ENCODE measurements at places on chromosomes 5 and 9.

- no peak for DNase-seq
Measured at GRCh38 chr5:172887692-172888091, 53.6 kb downstream of the ERGIC1 start.

GRCh38 chr5:172245046-172245445, 38.5 kb downstream of the UBTD2 start:
- DNase-seq, result no peak

- no peak for DNase-seq
Measured at GRCh38 chr5:156200938-156201787, 125.8 kb upstream of the SGCD start.

- no peak for DNase-seq
Measured at GRCh38 chr5:74549384-74549783, 91.1 kb downstream of the ENC1 start.

DNA sequence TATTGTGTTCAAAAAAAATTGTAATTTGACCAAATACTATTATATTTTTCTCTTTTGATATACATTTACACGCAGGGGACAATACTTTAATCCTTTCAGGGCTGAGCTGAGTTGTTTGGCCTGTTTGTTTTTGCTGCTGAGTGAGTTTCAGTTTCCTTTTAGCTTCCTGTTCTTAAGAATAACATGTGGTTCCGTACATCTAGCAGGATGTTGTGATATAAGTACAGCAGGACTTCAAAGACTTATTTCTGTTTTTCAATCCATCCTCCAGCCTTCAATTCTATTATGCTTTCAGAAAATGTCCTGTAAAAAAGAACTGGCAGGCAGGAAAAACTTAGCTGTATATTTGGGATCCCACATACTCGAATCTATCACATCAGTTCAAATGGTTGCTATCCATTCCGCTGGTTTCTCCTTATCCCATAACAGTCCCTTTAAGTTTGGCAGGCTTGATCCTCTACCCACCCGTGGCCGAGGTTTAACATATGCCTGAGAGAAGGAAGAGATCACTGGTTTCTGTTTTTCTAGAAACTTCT, 1037.3 kb upstream of the ACO1 start:
- DNase-seq, result no peak

- no peak for DNase-seq
Measured at GRCh38 chr5:153860195-153860886, 178.4 kb downstream of the FAM114A2 start.

- no peak for DNase-seq
Measured at GRCh38 chr5:16326137-16326536, 139.5 kb downstream of the ZNF622 start.

DNA sequence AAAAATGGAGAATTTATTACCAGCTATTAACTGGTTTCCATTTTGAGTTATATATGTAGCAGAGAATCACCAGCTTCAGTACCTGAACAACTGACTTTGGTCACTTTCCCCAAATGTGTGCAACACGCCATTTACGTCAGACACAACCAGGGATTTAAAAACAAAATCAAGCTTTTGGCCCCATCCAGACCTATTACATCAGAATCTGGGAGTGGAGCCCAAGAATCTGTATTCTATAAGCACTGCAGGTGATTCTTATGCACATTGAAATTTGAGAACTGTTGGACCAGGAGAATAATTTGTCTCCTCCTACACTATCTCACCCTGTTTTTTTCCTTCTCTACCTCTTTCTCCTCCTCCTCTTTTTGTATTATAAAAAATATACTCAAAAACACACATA, 295.9 kb downstream of the PRELID2 start:
- no peak for DNase-seq

- no peak for DNase-seq
Measured at GRCh38 chr9:114388764-114389375, 1.1 kb upstream of the AKNA start.

GRCh38 chr5:171588046-171588445, 168.6 kb downstream of the FGF18 start:
- DNase-seq, result no peak

- peak; percentile 85 for DNase-seq
Measured at GRCh38 chr9:128863647-128864046, 18.1 kb downstream of the KYAT1 start.

DNA sequence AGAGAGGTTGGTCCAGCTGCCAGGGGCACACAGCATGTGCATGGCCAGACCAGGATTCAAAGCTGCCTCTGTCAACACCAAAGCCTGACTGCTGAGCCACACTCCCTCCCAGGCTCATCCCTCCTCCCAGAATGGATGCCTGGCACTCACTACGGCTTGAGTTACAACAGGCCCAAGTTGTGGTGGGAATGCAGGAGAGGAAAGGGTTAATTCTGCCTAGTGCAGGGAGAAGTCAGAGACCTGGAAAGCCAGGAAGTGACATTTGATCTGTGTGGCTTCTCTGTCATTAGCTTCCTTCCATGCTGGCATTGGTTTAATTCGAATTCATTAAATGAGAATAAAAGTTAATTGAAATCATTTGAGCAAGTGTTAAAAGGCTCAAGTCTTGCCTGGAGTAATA, 150.0 kb downstream of the NSG2 start:
- no peak for DNase-seq

GRCh38 chr5:172564883-172565282, 76.2 kb upstream of the NEURL1B start:
- DNase-seq, result no peak

- DNase-seq, result no peak
Measured at GRCh38 chr9:122382901-122383850, 12.4 kb downstream of the PTGS1 start.

DNA sequence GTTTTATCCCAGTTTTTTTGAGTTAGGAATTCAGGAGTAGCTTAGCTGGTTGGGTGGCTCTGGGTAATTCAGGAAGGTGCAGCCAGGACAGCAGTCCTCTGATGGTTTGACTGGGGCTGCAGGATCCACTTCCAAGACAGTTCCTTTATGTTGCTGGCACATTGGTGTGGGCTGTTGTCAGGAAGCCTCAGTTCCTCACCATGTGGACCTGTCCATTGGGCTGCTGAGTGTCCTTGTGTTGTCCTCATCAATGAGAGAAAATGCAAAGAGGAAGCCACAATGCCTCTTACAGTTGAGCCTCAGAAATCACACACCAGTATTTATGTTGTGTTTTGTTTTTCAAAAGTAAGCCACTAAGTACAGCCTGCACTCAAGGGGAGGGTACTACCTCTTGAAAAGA, 140.9 kb downstream of the MAST4 start:
- DNase-seq, result no peak

- no peak for DNase-seq
Measured at GRCh38 chr5:132053483-132053882, 7.0 kb upstream of the IL3 start.

GRCh38 chr5:32311404-32312196, 1.1 kb downstream of the MTMR12 start:
- no peak for DNase-seq

DNA sequence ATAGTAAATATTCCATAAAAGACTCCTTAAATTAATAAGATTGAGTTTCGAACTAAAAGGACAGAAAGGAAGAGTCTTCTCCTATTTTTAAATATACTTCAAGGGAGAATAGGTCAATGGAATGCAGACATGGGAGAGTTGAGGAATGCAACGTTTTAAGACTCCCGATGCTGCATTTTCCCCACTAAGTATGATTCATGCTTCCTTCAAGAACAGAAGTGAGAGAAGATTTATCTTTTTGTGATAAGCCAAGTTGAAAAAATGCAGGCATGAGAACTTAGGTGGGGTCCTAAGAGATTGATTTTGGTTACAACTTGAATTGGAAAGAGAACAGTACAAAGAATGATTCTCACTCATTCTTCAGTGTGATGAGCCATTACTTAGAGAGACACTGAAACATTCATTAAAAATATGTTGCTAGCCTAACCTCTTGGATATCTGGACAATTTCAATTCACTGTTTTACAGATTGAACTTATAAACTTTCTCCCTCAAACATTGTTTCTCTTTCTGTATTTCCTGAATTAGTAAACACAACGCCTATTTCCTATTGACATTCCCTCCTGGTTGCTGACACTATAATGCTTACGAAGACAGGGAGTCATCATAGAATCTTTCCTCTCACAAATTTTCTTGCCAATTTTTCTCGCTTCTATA, 1666.1 kb upstream of the WWC1 start:
- DNase-seq, result no peak

- DNase-seq, result no peak
Measured at GRCh38 chr5:75668977-75669689, 48.1 kb downstream of the POC5 start.

GRCh38 chr9:19720377-19720776, 68.5 kb downstream of the SLC24A2 start:
- DNase-seq, result no peak

DNA sequence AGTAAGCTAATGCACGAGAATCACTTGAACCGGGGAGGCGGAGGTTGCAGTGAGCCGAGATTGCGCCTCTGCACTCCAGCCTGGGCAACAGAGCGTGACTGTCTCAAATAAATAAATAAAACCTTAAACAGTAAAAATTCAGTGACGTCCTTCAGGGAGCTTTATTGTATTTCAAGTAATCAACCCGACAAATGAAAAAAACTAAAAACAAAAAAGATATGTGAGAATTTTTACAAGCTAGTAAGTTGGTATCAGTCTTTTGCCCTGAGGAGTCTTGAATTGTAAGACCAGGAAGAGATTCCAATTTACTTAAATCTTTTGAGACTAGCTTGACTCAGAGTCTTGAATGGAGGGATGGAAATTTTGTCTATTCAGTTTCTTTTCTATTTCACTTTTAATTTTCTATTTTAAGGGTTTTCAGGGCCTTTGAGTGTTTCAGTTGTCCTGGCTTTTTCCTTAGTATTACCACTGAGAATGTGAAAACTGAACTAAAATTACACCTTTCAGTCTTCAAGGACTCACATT, 126.0 kb upstream of the DHFR start:
- DNase-seq, result no peak

- DNase-seq, result no peak
Measured at GRCh38 chr5:56358703-56359681, 125.9 kb upstream of the ANKRD55 start.

DNA sequence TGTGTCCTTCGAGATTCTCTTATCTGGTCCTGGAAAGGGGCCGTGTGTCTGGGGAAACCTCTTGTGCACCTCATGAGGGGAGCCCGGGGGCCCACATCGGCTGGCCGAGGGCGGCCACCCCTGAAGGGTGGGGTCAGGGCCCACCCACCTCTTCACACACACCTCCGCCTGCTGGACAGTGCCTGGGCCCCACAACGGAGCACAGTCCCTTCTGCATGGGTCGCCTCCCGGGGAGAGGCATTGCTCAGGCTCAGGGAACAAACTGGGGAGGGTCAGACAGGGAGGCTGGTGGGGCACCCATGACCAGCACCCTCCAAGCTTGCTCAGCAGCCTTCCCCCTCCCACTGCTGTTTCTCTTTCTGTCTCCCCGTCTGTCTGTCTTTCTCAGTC, 1.3 kb upstream of the LRRC14B start:
- no peak for DNase-seq

- peak; percentile 33 for DNase-seq
Measured at GRCh38 chr9:121201045-121201737, 478 bp downstream of the RAB14 start.

- no peak for DNase-seq
Measured at GRCh38 chr5:109805883-109806282, 116.2 kb downstream of the MAN2A1 start.

- DNase-seq, result no peak
Measured at GRCh38 chr9:35108946-35109575, 6.1 kb upstream of the STOML2 start.

DNA sequence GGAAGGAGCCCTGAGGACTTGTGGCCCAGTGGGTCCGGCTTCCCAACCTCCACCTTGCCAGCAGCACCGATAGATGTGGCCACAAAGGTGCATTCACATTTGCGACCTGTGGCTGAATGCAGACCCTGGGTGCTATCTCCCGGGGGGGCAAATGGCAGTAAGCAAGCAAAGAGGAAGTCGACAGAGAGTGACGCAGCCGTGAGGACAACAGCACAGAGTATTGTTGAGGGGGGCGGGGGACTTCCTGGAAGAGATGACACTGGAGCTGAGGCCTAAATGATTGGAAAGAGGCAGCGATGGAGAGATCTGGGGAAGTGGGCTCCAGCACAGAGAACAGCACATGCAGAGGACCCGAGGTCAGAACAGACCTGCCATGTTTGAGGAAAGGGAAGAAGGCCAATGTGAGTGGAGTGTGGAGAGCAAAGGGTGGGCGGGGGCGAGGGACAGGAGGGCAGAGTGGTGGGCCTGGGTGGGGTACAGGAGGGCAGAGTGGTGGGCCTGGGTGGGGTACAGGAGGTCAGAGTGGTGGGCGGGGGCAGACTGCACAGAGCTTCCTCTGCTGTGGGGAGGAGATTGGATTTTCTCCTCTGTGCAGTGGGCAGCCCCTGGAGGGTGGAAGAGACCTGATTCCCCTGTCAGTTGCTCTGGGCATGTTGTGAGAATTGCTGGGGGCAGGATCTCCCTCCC, 42.6 kb downstream of the ADAMTS2 start:
- no peak for DNase-seq

- no peak for DNase-seq
Measured at GRCh38 chr5:133742431-133742988, 130.2 kb upstream of the FSTL4 start.

- DNase-seq, result no peak
Measured at GRCh38 chr5:33969572-33970452, 14.7 kb downstream of the SLC45A2 start.

- DNase-seq, result no peak
Measured at GRCh38 chr9:99158629-99159028, 53.7 kb downstream of the TGFBR1 start.

- no peak for DNase-seq
Measured at GRCh38 chr5:66826696-66827095, 230.5 kb downstream of the MAST4 start.

DNA sequence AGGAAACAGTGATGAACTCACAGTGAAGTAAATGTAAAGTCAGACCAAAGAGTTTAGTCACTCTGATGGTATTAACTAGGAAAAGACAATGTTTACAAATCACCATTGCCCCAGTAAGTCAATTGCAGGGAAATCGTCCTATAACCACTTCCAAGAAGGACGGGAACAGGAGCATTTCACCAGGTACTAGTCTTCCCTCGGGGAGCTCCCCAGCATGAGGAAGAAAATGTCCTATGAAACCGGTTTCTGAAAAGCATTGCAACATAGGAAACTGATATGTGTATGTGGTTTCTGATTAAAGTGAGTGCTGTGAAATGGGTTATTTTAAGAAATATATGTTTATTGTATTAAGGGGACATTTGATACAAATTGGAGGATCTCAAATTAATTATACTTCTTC, 626.7 kb upstream of the ADAMTS16 start:
- DNase-seq, result no peak

- DNase-seq, result no peak
Measured at GRCh38 chr5:5017827-5018577, 122.1 kb upstream of the ADAMTS16 start.

DNA sequence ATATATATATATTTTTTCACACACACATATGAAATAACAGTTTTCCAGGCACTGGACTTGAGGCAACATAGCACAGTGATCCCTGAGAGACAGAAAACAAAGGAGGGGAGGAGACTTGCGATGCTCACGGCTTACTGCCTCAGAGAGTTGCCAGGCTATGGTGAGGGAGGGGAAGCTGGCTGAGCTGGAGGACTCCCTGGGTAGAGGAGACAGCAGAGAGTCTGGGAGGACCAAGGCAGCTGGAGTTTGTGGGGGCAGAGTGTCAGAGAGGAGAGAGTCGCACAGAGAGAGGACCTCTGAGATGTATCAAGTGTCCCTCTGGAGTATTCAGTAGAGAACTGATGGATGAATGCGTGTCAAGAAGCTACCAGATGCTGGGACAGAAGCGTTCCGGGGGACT, 23.1 kb upstream of the QSOX2 start:
- no peak for DNase-seq

- no peak for DNase-seq
Measured at GRCh38 chr9:19619221-19619620, 169.6 kb downstream of the SLC24A2 start.

GRCh38 chr9:5479994-5480694, 29.8 kb downstream of the CD274 start:
- DNase-seq, result no peak
